Prostate gland (tissue), 2 donors: ENCODE measurements at places on chromosomes 11 and 22. TPM values are rescaled to one million over a fixed set of nuclear protein-coding genes. Genes with fewer than 3 reads are reported as not detected.

DNA sequence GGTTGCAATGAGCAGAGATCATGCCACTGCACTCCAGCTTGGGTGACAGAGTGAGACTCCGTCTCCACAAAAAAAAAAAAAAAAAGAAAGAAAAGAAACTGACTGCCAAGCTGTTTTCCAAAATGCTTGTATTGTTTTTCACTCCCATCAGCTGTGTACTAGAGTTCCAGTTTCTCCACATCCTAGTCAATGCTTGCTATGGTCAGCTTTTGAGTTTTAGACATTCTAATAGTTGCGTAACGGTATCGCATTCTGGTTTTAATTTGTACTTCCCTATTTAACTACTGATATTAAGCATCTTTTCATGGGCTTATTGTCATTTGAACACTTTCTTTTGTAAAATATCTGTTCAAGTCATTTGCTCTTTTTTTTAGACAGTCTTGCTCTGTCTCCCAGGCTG lies 55.7 kb downstream of the TSPAN18 start:
- H3K27ac ChIP-seq = no peak overlapping the region
- no peak overlapping the region for H3K4me3 ChIP-seq
- no peaks in the 10 kb centered on the region for H3K4me1 ChIP-seq

DNA sequence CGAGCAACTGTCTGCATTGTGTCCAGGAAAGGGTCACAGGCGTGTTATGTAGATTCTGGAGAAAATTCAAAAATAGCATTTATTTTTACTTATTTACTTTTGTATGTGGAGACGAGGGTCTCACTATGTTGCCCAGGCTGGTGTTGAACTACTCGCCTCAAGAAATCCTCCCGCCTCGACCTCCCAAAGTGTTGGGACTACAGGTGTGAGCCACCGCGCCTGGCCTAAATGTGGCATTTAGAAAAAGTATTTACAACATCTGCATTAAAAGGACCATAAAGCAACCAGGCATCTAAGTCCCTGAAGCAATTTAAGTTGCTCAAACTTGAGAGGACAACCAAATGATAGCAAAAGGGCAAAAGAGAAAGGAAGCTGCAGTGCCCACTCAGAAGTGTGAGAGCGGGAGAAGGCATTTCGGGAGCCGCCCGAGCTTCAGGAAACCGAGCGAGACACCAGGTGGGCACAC lies 595 bp downstream of the TRIM66 start:
- H3K27me3 ChIP-seq = no peaks in the 10 kb centered on the region
- H3K36me3 ChIP-seq = peaks cover 19% of the 10 kb centered on the region
- H3K4me3 ChIP-seq = peak overlapping the region; percentile 83
- no peak for DNase-seq
- H3K27ac ChIP-seq = peak overlapping the region; percentile 91

DNA sequence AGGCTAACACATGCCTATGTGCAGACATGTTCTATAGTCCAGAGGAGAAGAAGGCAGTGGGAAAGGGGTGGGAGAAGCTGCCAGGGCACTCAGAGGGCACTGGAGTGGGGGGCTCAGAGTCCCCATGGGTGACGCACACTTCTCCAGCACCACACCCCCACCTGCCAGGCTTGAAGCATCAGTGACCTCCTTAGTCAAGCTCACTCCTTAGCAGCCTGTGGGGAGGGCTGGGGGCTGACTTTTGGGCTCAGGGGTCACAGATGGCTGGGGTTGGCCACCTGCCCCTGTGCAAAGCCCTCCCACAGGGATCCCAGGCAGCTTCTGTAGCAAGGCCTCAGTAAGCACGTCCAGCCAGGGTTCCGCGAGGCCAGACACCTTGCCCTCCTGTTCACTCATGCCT lies 18.8 kb downstream of the TRIM29 start:
- no peak for DNase-seq
- H3K36me3 ChIP-seq = no peaks in the 10 kb centered on the region
- H3K27ac ChIP-seq = no peak overlapping the region
- no peaks in the 10 kb centered on the region for H3K4me1 ChIP-seq
- no peak overlapping the region for H3K4me3 ChIP-seq

Gene SPTBN2
- total RNA-seq = 140 TPM
